Karpas-422 (cell line): ENCODE measurements at places on chromosomes 11 and 22. TPM values are rescaled to one million over a fixed set of nuclear protein-coding genes. Genes with fewer than 3 reads are reported as not detected.

- no peaks in the 10 kb centered on the region for H3K27me3 ChIP-seq
- H3K27ac ChIP-seq = no peak overlapping the region
- no peak overlapping the region for H3K4me3 ChIP-seq
- DNase-seq = no peak
- H3K4me1 ChIP-seq = no peaks in the 10 kb centered on the region
Observed at GRCh38 chr11:2300290-2300935, 1.3 kb downstream of the C11orf21 start.

DNA sequence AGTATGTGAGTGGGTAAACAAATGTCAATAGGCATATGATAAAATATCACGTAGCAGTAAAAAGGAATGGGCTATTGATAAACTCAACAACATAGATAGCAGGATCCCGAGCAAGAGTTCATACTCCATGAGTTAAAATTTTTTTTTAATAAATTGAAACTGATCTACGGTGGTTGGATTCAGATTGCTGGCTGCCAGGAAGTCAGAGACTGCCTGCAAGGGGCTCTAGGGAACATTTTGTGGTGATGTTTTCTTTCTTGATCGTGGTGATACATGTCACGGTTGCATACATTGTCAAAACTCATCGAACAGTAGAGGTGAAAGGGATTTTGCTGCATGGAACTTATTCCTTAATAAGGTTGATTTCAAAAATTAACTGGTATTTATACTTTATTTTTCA, 62.6 kb upstream of the WNT7B start:
- no peaks in the 10 kb centered on the region for H3K27me3 ChIP-seq
- no peak overlapping the region for H3K4me3 ChIP-seq
- no peak overlapping the region for H3K27ac ChIP-seq
- H3K36me3 ChIP-seq = no peaks in the 10 kb centered on the region
- H3K4me1 ChIP-seq = peaks cover 29% of the 10 kb centered on the region

GRCh38 chr11:76047766-76048165, 158.5 kb downstream of the WNT11 start:
- no peaks in the 10 kb centered on the region for H3K4me1 ChIP-seq
- H3K4me3 ChIP-seq = no peak overlapping the region
- no peaks in the 10 kb centered on the region for H3K27me3 ChIP-seq
- DNase-seq = no peak
- peaks cover 9% of the 10 kb centered on the region for H3K36me3 ChIP-seq
- H3K27ac ChIP-seq = no peak overlapping the region

DNA sequence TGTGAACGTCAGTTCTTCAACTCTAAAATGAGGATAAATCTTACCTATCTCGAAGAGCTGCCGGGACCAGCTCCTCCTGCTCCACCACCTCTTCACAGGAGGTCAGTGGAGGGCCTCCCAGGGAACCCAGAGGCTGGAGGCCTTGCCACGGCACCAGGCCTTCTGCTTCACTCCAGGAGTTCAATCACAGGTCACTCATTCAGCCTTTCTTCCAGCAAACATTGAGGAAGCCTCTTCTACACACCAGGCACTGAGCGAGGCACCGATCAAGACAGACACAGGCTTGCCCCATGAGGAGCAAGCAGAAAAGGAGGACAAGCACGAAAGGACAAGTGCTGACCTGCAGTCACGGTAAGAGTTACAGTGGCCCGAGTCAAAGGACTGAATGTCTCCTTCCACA, 64.8 kb upstream of the WNT11 start:
- H3K4me3 ChIP-seq = no peak overlapping the region
- H3K36me3 ChIP-seq = no peaks in the 10 kb centered on the region
- no peaks in the 10 kb centered on the region for H3K27me3 ChIP-seq

GRCh38 chr22:22842085-22842484, 45.5 kb upstream of the IGLL5 start:
- no peak for DNase-seq
- no peaks in the 10 kb centered on the region for H3K36me3 ChIP-seq
- no peak overlapping the region for H3K27ac ChIP-seq
- H3K4me3 ChIP-seq = no peak overlapping the region
- peaks cover 56% of the 10 kb centered on the region for H3K4me1 ChIP-seq

GRCh38 chr11:134589129-134589528, 177.1 kb upstream of the B3GAT1 start:
- no peaks in the 10 kb centered on the region for H3K27me3 ChIP-seq
- no peak for DNase-seq
- H3K4me1 ChIP-seq = no peaks in the 10 kb centered on the region

DNA sequence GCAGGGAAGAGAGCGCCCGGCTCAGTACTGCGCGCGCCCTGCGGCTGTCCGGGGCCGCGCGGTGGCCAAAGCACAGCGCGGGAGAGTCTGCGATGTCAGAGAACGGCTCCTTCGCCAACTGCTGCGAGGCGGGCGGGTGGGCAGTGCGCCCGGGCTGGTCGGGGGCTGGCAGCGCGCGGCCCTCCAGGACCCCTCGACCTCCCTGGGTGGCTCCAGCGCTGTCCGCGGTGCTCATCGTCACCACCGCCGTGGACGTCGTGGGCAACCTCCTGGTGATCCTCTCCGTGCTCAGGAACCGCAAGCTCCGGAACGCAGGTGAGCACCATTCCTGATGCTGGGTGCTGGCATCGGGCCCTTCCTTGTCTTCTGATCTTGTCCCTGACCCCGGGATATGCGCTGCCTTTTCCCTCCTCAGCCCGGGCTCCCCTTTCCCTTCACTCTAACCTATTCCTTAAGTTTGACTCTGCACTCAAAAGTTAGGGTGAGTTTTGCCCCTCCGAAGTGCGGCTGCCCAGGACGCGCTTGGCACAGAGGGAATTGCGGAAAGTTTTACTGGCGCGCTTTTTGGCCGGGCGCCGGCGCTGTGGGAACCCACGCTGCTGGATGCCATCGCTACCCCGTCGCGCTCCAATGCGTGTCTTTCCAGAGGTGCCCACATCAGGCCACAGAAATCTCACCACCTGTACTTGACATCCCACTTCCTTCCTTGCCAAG, at the start of gene MTNR1B:
Gene MTNR1B, plus strand, starts transcription at position 18 of the 714 bp plus-strand sequence. Its CDS starts 75 bp downstream, at position 93.
- H3K27ac ChIP-seq = no peak within 1 kb of the TSS
- no peaks in the 10 kb centered on the region for H3K27me3 ChIP-seq
- H3K4me1 ChIP-seq = no peaks in the 10 kb centered on the region
- H3K36me3 ChIP-seq = no peaks in the 10 kb centered on the region
- H3K4me3 ChIP-seq = no peak within 1 kb of the TSS

GRCh38 chr11:35144806-35145205, 5.8 kb downstream of the CD44 start:
- H3K4me1 ChIP-seq = peaks cover 6% of the 10 kb centered on the region
- H3K4me3 ChIP-seq = no peak overlapping the region
- 0 out of 2 replicates have a peak, but pooled peaks cover 4% of the 10 kb centered on the region for H3K27me3 ChIP-seq

GRCh38 chr11:100340466-100341319, 346.4 kb upstream of the ARHGAP42 start:
- no peaks in the 10 kb centered on the region for H3K27me3 ChIP-seq
- H3K36me3 ChIP-seq = no peaks in the 10 kb centered on the region
- H3K27ac ChIP-seq = no peak overlapping the region
- DNase-seq = no peak
- no peaks in the 10 kb centered on the region for H3K4me1 ChIP-seq

DNA sequence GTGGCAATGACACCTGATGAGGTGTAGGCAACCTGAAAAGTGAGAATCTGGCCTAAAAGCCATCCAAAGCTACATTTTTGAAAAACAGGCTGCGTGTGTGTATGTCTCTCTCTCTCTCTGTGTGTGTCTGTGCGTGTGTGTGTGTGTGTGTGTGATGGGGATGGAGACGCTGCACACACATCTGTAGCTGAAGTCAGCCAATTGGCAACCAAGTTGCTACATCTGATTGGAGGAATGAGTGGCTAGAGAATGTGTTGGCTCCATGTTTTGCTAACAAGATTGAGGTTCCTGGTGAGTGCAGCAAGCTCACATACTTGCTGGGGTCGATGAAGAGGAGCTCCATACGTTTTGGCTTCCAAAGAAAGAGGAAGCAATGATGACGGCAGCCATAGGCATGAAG, 311.4 kb upstream of the NCAM1 start:
- no peaks in the 10 kb centered on the region for H3K36me3 ChIP-seq
- no peaks in the 10 kb centered on the region; the same call in 1 of the 2 replicates for H3K4me1 ChIP-seq
- DNase-seq = no peak
- no peaks in the 10 kb centered on the region for H3K27me3 ChIP-seq
- no peak overlapping the region for H3K4me3 ChIP-seq

DNA sequence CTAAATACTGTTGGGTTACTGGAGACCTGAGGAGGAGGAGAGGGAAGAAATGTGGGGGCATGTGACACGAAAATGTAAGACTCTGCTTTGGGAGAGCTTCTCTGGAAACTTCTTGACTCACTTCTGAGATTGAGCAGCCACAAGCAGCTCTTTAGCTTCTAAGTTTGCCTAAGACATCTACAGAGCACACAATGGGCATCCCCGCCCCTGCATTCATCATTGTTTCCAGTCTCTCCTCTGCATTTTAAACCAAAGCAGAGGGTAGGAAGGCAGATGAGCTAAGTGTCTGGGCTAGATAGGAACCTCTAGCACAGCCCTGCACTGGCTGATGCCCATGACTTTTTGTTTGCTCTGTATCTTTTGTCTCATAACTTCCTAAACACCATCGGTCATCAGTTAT, 2.1 kb upstream of the OR52D1 start:
- H3K27ac ChIP-seq = no peak overlapping the region
- no peaks in the 10 kb centered on the region for H3K27me3 ChIP-seq
- no peaks in the 10 kb centered on the region for H3K36me3 ChIP-seq
- no peaks in the 10 kb centered on the region for H3K4me1 ChIP-seq
- no peak overlapping the region for H3K4me3 ChIP-seq

- H3K4me3 ChIP-seq = peak overlapping the region; percentile 72
- H3K27ac ChIP-seq = peak overlapping the region; percentile 70
- H3K27me3 ChIP-seq = no peaks in the 10 kb centered on the region
- no peak for DNase-seq
- H3K4me1 ChIP-seq = peaks cover 38% of the 10 kb centered on the region
Observed at GRCh38 chr11:62708793-62709192, 1.3 kb downstream of the GNG3 start.

DNA sequence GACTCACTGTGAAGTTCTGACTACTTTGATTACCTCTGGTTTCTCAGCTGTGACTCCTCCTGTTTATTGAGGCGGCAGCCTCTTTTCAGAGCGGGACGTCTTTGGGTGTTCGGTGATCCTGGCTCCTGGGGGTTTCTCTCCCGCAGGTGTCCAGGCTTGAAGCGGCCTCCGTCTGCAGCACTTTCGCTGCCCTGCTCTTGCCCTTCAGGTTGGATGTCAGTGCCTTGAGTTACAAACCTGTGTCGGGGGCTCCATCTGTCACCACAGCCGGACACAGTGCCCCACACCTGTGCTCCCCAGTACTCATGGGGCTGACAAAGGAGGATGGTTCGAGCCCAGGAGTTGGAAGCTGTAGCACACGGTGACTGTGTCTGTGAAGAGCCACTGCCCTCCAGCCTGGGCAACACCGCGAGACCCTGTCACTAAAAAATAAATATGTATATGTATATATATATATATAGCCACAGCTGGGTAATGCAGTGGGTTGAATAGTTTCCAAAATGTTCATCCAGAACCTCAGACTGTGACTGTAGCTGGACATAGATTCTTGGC, 104.1 kb downstream of the BRD1 start:
- H3K36me3 ChIP-seq = no peaks in the 10 kb centered on the region
- no peak overlapping the region for H3K4me3 ChIP-seq
- H3K4me1 ChIP-seq = no peaks in the 10 kb centered on the region
- no peak for DNase-seq
- H3K27me3 ChIP-seq = no peaks in the 10 kb centered on the region

DNA sequence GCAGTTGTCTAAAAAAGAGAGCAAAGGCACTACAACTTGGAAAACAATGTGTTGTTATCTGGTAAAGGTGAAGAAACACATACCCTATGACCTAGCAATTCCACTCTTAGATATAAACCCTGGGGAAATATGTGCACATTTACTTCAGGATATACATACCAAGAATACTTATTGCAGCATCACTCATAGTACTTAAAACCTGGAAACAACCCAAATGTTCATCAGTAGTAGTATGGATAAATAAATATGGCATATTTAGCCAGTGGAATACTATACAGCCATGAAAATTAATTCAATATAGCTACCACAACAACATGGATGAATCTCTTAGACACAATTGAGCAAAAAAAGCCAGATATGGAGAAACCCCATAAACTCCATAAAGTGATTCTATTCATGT, 26.1 kb upstream of the MICAL2 start:
- H3K36me3 ChIP-seq = no peaks in the 10 kb centered on the region
- H3K4me1 ChIP-seq = no peaks in the 10 kb centered on the region
- H3K4me3 ChIP-seq = no peak overlapping the region
- no peaks in the 10 kb centered on the region for H3K27me3 ChIP-seq

- H3K36me3 ChIP-seq = no peaks in the 10 kb centered on the region
- no peak overlapping the region for H3K4me3 ChIP-seq
- H3K27ac ChIP-seq = no peak overlapping the region
- no peaks in the 10 kb centered on the region for H3K27me3 ChIP-seq
Observed at GRCh38 chr11:100774132-100774531, 87.0 kb downstream of the ARHGAP42 start.

GRCh38 chr11:57224537-57224936, 12.5 kb downstream of the APLNR start:
- no peak overlapping the region for H3K4me3 ChIP-seq
- H3K27me3 ChIP-seq = no peaks in the 10 kb centered on the region
- H3K27ac ChIP-seq = no peak overlapping the region
- no peaks in the 10 kb centered on the region for H3K4me1 ChIP-seq
- H3K36me3 ChIP-seq = no peaks in the 10 kb centered on the region
- DNase-seq = no peak

GRCh38 chr22:40041366-40042137, 46.8 kb downstream of the FAM83F start:
- peaks cover 31% of the 10 kb centered on the region for H3K4me1 ChIP-seq
- no peak overlapping the region for H3K27ac ChIP-seq
- H3K27me3 ChIP-seq = no peaks in the 10 kb centered on the region
- H3K36me3 ChIP-seq = no peaks in the 10 kb centered on the region
- H3K4me3 ChIP-seq = no peak overlapping the region

- no peak overlapping the region for H3K27ac ChIP-seq
- no peak for DNase-seq
- 0 out of 2 replicates have a peak, but pooled peaks cover 4% of the 10 kb centered on the region for H3K36me3 ChIP-seq
- H3K4me3 ChIP-seq = no peak overlapping the region
- H3K27me3 ChIP-seq = no peaks in the 10 kb centered on the region
Observed at GRCh38 chr11:86977441-86978050, 22.4 kb upstream of the FZD4 start.

DNA sequence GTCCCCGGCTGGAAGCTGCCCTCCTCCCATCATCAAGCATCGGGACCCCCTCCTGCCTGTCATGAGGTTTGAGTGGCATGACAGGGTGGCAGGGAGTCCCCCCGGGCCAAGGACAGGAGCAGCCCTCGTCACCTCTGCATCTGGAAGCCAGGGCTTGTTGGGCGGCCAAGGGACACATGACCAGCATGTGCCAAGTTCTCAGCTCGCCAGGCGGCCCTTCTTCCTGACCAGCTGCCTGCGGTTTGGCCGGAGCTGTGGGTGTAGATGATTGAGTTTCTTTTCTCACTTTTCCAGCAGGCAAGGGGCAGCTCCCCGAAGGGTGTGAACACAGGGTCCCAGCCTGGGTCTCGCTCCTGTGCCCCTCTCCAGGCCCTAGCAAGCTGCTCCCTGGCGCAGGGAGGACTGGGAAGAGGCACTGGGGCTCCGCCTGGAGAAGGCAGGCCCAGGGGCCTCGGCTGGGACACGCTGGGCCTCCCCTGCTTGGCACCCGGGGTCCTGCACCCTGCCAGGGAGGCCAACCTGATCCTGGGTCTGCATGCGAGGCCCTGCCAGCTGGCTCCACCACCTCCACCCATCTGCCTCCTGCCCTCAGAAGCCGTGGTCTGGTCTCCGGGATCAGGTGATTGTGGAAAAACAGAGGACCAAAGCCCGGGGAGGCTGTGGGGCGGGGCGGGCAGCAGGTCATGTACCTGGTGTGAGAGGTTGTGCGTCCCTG, 13.4 kb downstream of the ARHGAP8 start:
- H3K36me3 ChIP-seq = no peaks in the 10 kb centered on the region
- no peak overlapping the region for H3K4me3 ChIP-seq
- DNase-seq = no peak
- peaks cover 7% of the 10 kb centered on the region for H3K4me1 ChIP-seq
- H3K27ac ChIP-seq = no peak overlapping the region

PRDM11 gene
- total RNA-seq = 2.7 and 5.7 TPM in 2 replicates

ANO9 gene
- 1.4 and 2.2 TPM in 2 replicates for total RNA-seq

NCAM1 gene
- 0.29 and 0.75 TPM in 2 replicates for total RNA-seq

MMP27 gene
- not detected in 2 replicates for total RNA-seq

TSSK2 gene
- not detected in 2 replicates for total RNA-seq

GTSE1 gene
- 15.3 TPM in 2 replicates for total RNA-seq
